ENCODE measurements at places on chromosomes 5 and 9.
A peak's percentile ranks its signal among the peaks of the same experiment; 100 is the strongest.

GRCh38 chr5:60494635-60495034 lies 205.3 kb downstream of the DEPDC1B start:
- no peak for DNase-seq

DNA sequence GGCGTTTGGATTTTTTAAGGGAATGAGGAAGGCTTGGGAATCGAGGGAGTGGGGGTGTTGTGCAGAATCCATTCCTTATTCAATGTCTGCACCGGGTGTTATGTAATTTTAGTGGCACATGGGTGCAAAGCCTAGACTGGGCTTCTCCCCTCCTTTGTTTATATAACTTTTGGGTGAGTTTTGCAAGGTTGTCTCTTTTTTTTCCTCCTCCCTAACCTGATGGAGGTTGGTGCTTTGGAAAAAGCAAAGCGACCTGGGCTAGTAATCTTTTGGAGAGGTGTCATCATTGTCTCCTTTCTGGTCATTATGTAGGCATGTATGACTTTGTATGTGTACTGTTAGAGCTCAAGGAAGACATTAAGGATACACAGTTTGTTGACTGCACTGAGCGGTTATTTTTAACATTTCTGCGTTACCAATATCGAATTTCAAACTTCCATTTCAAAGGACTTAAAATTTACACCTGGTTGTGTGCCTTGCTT lies 3.1 kb downstream of the SMARCA2 start:
- no peak for DNase-seq

GRCh38 chr5:98787131-98787719 lies 13.8 kb downstream of the RGMB start:
- no peak for DNase-seq

DNA sequence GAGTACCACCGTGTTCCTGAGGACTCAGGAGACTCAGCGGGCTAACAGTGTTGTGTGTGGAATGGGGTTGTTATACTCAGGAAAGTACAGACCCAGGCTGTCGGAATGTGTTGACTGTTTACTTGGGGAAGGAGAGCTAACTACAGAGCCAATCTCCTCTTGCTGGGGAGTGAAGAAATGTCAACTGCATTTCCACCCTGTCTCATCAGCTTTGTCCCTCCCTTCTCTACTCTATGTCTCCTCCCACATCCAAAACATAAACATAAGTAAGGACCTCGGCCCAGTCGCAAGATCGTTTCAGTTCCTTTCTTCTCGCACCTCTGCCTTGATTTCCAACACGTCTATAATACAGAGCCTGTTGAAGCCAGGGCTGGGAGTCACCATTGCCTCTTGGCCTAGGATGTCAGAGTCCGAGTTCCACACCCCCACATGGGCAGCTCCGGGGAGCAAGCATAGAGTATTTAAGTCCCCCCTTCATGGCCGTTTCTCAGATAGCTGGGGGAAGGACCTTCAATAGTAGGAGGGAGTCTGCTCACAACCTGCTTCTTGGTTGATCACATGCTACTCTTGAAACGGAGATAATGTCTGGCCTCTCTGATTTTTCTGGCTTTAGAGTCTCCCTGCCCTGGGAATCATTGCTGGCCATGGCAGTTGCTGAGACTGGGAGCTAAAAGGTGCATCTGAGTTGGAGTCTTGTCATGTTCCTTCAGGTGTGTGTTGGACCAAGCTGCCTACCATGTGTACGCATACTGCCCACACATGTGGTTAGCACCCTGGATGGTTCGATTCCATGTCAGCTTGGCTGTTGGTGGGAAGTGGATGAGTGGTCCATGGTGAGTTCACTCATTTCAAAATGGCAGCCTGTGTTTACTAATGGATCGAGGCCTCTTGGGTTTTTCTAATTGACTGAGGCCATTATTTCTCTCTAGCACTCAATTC lies 147.3 kb downstream of the MTX3 start:
- DNase-seq, result no peak

GRCh38 chr9:93319992-93320500 lies 131.4 kb upstream of the FAM120A start:
- DNase-seq, result no peak

DNA sequence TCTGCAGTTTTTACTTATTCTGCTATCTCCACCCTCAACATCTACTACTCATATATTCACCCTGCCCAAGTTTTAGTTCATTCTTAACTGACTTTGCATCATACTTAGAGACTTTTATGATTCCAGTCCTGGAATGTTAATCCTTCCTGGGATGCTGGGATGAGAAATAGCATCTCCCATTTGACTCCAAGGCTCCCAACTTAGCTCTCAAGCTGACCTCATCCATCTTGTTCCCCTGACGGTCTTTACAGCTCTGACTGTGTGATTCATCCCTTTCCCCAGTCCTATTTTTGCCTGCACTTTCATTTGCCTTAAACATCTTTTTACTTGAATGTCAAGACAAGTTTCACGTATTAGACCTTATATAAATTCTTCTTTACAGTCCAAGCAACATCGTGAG lies 297.8 kb downstream of the EPB41L4A start:
- DNase-seq, result no peak

- DNase-seq, result no peak
Observed at GRCh38 chr5:180602481-180603075, 11.3 kb upstream of the SCGB3A1 start.

GRCh38 chr5:5671823-5672222 lies 249.3 kb downstream of the ICE1 start:
- DNase-seq, result no peak

DNA sequence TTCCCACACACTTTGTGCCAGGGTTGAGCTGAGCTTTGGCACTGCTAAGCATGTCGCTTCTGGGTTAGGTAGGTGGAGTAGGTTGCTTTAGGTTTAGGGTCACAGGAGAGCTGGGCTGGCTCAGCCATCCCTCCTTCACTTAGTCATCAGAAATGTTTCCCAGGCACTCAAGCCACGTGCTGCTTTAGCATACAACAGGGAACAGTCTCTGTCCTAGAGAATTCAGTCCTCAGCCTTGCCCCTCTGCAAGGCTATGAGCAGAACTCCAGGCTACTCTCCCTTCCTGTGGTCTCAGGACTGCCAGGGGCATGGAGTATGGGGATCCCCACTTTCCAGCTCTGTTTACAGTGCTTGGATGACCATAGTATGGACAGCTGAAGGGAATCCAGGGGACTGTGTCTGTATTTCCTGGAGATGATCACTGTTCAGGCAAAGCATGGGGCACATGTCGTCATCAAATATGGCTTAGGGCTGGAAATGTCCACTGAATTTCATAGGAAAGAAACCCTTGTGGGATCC lies 7.5 kb upstream of the ANKRD33B start:
- peak; percentile 46 for DNase-seq

DNA sequence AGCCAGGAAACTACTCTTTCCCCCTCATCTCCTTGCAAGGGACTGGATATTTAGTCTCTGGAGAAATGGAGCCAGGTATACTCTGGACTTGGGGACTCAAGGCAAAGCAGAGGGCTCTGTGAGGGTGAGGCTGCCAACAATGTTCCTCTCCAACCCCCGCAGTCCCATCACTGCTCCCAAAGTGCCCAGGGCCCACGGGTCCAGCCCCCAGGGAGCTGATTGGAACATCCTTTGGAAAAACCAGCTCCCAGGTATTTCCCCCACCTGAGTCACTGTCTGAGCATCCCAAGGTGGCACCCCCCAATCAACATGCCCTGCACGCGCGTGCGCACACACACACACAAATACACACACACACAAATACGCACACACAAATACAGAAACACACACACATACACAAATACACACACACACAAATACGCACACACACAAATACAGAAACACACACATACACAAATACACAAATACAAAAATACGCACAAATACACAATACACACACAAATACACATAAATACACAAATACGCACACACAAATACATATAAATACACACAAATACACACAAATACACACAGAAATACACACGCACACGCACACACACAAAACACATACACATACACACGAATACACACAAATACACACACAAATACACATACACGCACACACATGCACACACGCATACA lies 137.4 kb downstream of the DAB2IP start:
- no peak for DNase-seq

DNA sequence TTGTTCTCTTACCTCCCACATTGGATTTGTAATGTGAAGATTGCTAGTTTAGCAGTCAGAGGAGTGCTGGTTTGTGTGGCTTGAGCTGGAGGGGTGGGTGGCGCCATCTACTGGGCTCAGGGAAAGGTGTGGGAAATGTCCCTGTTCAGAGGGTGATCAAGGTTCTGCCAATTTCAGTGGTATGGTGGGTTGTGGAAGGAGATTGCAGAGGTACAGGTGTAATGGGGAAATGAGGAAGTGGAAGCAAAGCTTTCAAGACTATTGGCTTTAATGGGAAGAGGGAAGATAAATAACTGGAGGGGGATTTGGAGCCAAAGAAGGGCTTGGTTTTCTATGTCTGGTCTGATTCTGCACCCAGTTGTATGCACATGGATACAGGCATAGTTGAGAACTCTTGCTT lies 76.4 kb downstream of the OSMR start:
- no peak for DNase-seq

- DNase-seq, result no peak
Observed at GRCh38 chr9:10961883-10962282, 349.1 kb upstream of the PTPRD start.

- DNase-seq, result no peak
Observed at GRCh38 chr5:74935752-74936091, 69.5 kb upstream of the FAM169A start.

- no peak for DNase-seq
Observed at GRCh38 chr5:139733010-139733688, 62.5 kb upstream of the PSD2 start.

DNA sequence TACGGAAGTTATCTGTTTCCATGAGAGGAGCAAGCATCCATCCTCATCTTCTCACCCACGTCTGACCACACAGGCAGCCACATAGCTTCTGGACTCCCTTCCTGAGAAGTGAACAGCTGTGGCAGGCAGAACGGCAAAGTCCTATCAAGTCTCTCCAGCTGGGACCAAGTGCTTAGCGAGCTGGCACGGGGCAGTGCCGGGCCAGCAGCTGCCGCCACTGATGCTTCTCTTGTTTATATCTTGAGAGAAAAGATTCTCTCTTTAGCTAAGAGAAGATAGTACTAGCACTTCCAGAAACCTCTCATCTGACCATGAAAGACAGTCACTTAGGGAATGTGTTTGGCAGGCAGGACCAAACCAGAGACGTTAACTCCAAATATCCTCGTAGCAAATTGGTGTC lies 37.2 kb downstream of the PLAC8L1 start:
- DNase-seq, result peak; percentile 77

DNA sequence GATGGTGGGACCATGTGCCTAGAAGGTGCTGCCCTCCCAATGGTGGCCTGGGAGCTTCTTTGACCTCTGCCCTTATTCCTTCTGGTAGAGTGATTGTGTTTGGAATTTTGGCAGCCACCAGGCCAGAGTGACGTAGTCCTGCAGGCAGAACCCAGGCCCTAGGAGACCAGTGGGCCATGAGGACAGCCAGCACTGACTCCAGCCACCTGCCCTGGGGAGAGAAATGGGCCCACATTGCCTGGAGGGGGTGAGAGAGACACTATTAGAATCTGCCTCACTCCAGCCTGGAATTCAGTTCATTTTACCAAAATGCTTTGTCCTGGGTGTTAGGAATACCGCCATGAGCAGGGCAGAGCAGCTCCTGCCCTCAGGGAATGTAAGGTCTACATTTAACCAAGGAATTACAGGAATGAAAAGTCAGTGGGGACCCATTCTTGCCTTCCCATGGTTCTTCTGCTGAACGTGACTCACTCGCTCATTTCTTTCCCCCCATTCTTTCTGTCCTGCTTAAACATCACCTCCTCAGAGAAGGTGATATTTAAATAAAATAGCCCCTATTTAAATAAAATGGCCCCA lies 5.5 kb upstream of the COL27A1 start:
- no peak for DNase-seq

GRCh38 chr5:91443761-91444467 lies 60.8 kb upstream of the ARRDC3 start:
- no peak for DNase-seq

- DNase-seq, result peak; percentile 46
Observed at GRCh38 chr5:76337953-76338451, 65.1 kb upstream of the IQGAP2 start.

- DNase-seq, result no peak
Observed at GRCh38 chr9:109254317-109254716, 66.5 kb downstream of the EPB41L4B start.

DNA sequence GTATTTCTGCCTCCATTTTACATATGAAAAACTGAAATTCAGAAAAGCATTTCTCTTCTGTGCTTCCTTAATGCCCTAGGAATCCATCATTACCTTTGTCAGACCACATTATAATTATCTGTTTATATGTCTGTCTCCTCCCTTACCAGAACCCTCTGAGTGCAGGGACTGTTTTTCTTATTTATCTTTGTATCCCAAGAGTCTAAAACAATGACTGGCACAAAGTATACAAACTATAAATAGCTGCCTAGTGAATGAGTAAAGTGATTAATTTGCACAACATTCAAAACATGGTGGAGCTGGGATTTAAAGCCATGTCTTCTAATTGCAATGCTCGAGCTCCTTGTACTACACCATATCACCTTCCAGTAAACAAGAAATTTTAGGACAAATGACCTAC lies 49.3 kb upstream of the HK3 start:
- DNase-seq, result no peak

- DNase-seq, result no peak
Observed at GRCh38 chr5:91635950-91636734, 253.0 kb upstream of the ARRDC3 start.

GRCh38 chr9:135084881-135085760 lies 2.3 kb upstream of the OLFM1 start:
- no peak for DNase-seq

GRCh38 chr5:159837860-159838259 lies 78.4 kb upstream of the ADRA1B start:
- no peak for DNase-seq

DNA sequence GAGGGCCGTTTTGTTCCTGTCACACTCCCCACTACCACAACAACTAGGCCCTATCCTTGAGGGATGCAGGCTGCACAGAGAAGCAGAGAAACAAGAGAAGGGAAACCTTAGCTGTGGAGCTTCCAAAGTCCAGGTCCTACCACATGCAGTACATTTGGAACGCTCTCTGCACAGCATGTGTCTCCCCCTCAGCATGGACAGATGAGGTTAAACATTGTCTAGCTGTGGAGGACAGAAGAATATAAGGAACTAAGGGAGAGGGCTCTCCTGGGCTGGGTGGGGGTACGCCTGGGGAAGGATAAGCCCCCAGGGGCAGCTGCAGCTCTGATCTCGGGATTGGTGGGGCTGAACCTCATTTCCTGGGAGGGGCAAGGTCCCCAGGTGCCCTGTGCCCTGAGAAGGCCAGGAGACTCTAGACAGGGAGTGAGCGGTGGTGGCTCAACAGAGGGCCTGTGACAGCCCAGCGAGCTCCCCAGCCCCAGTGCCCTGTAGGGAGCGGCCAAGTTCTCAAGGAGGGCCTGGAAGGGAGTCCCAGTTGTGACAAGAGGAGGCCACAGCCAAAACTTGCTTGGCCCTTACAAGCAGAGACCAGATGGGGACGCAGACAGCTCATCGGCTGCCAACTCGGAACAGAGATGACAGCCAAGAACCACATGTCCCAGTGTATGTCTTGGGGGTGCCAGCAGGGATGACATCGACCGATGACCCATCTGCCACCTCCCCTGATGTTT lies 30.1 kb downstream of the TSPAN17 start:
- DNase-seq, result no peak

Data from muscle of back (tissue), 13 donors.